ENCODE measurements at places on chromosomes 13 and 19. TPM values are rescaled to one million over a fixed set of nuclear protein-coding genes. Genes with fewer than 3 reads are reported as not detected.

The FDX2 gene
- 5.7 TPM for total RNA-seq

The CHST8 gene
- total RNA-seq, result not detected

The FBN3 gene
- 4.2 TPM for total RNA-seq

The CYP4F12 gene
- total RNA-seq, result 1.0 TPM

The NLRP7 gene
- total RNA-seq, result not detected

The DCT gene
- total RNA-seq, result under 0.01 TPM

The KLK12 gene
- total RNA-seq, result not detected

The TBXA2R gene
- under 0.01 TPM for total RNA-seq

The CATSPERD gene
- total RNA-seq, result not detected

The MEDAG gene
- 11.5 TPM for total RNA-seq

The BRCA2 gene
- total RNA-seq, result 2.6 TPM

The PGLYRP2 gene
- total RNA-seq, result not detected

The GRIK5 gene
- total RNA-seq, result 1.0 TPM

All from skeletal muscle tissue (tissue), 5 donors.